Brain (organoid and tissue), 16 donors: ENCODE measurements at places on chromosomes 7 and 10.
A peak's percentile ranks its signal among the peaks of the same experiment; 100 is the strongest.

- DNase-seq, result peak; percentile 76
Measured at GRCh38 chr10:34739915-34740314, 75.2 kb downstream of the PARD3 start.

DNA sequence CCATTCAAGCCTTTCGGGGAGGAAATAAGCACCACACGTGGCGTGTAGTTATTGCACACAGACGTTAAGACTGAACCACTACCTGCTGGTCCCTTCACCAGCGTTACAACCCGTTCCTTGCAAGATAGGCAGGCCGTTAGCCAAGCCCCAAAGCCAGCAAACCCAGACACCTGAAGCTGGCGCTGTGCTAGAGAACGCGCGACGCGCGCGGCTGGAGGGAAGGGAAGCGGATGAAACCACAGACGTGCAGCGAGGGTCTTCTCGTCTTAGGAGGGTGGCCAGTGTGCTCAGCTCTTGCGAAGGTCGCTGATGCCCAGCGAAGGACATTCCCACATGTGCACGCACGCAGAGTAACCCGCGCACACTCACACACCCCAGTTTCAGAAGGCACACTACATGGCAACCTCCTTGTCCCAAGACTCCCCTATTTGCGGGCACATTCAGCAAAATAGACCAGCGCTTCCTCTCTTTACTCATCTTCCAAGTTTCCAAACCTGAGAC, 980 bp downstream of the TMEM26 start:
- peak; percentile 19 for DNase-seq

DNA sequence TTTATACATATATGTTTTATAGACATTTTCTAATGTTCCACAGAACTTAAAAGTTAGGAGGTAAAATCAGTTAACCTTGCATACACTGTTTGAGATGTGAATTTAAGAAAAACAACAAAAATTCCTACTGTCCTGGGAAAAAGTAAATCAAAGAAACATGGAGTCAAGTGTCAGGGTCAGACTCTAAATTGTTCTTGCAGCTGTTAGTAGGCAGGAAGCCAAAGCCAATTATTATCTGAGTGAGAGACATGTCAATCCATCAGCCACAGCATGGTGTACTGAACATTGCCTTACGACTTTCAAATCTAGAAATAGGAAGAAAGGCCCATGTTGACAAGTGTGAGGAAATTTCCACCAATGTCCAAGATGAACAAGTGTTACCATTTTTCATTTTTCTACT, 461.2 kb upstream of the MBL2 start:
- DNase-seq, result no peak

- no peak for DNase-seq
Measured at GRCh38 chr10:79063071-79063491, 5.7 kb upstream of the ZMIZ1 start.

GRCh38 chr7:44080118-44080517, 2.2 kb downstream of the POLM start:
- DNase-seq, result no peak
